ENCODE measurements at places on chromosomes 4 and X.

DNA sequence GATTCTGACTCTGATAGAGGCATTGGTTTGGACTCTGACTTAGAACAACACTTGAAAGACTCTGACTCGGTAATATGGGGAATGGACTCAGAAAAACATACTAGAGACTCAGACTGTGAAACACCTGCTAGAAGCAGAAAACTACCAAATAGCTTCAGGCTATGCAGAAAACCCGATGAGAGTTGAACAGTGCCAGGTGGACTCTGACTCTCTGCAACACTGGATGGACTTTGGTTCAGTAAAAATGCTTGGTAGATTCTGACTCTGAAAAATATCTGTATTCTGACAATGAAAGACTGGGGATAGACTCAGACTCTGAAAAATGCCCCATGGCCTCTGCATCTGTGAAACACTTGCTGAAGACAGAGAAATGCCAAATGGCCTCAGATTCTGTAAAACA lies 215.1 kb upstream of the HDX start:
- DNase-seq, result no peak

DNA sequence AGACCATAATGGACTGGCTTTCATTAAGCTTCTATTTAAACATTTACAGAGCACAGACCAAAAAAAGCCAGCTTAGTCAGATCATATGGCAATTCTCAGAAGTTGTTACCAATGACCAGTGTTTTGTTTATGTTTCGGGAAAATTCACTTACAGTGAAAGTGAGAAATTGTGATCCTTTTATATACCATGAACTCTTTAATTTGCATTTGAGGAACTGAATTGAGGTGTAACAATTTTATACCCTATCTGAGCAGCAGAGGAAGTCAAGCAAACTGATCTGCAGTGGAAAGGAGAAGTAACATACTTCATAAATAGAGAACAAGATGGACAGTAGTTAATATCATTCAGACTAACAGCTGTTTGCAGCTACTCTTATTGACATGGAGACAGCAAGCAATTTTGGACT lies 97.1 kb downstream of the TMA16 start:
- DNase-seq, result no peak

DNA sequence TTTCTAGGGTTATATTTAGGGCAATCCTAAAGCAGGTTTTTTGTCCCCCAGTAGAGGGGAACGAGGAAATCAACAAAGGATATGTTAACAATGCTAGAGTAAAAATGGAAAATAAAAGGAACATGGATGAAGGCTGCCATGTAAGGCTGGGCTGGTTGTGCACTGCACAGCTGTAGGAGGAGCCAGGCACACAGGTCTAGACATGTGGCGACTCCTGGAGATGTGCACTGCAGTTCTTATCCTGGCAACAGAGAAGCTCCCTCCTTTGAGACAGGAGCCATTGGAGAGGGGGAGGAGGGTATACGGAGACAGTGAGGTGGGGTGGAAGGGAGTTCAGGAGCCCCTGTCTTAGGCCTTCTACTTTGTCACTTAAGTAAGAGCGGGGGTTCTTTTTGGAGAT lies 65.9 kb downstream of the NAT8L start:
- DNase-seq, result no peak

DNA sequence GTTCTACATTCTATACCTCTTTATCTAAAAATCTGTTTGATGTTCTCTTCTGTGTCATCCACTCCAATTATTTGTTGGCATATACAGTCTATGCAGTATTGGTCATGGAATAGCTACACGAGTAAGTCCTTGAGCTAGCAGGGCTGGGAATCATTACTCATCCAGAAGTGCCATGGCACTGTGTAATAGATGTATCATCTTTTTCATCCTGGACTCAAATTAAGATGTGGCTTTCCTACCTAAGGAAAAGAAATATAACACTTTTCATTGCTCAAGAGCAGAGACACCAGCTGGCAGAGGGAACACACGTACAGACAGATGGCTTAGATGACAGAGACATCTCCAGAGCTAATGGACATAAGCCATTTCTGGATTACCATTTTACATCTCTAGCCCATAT lies 159.8 kb downstream of the FAM13A start:
- no peak for DNase-seq

DNA sequence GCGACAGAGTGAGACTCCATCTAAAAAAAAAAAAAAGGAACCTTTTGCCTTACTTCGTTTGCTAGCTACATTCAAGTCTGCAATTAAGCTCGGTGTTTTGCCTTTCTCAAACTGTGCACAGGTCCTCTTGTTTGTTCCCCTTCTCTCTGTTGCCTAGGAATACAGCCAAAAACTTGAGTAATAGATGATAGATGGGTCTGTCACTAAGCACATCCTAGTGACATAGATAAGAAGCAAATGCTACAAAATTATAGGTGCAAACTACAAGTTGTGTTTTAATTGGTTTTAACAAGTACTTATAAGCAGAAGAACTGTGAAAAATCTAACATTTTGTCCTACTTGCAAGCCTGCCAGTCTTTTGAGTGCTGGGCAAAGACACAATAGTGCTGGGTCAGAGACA lies 95.2 kb downstream of the SNCA start:
- no peak for DNase-seq

DNA sequence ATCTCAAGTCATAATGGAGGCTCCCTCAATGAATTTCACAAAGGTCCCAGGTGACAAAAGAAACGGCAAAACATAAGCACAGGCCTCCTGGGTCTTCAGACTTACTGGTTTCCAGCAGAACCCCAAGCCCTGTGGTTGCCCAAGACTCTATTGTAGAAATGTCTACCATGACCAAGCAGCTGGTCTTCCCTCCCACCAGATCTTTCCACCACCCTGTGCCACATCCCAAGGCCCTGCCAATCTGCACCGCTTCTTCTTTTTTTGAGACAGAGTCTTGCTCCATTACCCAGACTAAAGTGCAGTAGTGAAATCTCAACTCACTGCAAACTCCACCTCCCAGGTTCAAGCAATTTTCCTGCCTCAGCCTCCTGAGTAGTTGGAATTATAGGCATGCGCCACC lies 23.2 kb upstream of the TXK start:
- no peak for DNase-seq

GRCh38 chr4:99868126-99868596 lies 26.1 kb downstream of the LAMTOR3 start:
- DNase-seq, result no peak
